ENCODE measurements at places on chromosomes 3 and 15. TPM values are rescaled to one million over a fixed set of nuclear protein-coding genes. Genes with fewer than 3 reads are reported as not detected.

The PLA1A gene
- total RNA-seq = 0.31 TPM

- no peak overlapping the region for H3K4me3 ChIP-seq
- no peaks in the 10 kb centered on the region for H3K36me3 ChIP-seq
- H3K4me1 ChIP-seq = no peaks in the 10 kb centered on the region
- no peaks in the 10 kb centered on the region for H3K27me3 ChIP-seq
These were observed 148.8 kb upstream of the SLC6A11 start for GRCh38 chr3:10667269-10667668.

The SLCO3A1 gene
- 13.4 TPM for total RNA-seq

DNA sequence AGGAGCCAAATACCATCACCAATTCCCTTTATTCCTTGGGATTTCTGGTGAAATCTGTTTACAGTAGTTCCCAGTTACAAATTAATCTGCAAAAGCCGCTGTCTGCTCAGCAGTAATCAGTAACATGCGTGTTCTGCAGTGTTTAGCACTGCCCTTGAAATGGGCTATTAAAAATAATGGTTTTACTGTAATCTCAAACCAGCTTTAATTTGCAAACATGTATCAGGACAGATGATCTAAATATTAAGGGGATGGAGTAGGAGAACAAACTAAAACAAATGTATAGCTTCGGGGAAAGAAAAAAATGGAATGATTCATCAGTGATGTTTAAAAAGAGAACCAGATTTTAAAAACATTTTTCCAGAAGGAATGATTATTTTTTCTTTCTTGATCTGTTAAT, 513.2 kb downstream of the MECOM start:
- H3K36me3 ChIP-seq = no peaks in the 10 kb centered on the region
- H3K27ac ChIP-seq = no peak overlapping the region
- H3K27me3 ChIP-seq = peaks cover 63% of the 10 kb centered on the region
- no peak overlapping the region for H3K4me3 ChIP-seq
- DNase-seq = no peak

DNA sequence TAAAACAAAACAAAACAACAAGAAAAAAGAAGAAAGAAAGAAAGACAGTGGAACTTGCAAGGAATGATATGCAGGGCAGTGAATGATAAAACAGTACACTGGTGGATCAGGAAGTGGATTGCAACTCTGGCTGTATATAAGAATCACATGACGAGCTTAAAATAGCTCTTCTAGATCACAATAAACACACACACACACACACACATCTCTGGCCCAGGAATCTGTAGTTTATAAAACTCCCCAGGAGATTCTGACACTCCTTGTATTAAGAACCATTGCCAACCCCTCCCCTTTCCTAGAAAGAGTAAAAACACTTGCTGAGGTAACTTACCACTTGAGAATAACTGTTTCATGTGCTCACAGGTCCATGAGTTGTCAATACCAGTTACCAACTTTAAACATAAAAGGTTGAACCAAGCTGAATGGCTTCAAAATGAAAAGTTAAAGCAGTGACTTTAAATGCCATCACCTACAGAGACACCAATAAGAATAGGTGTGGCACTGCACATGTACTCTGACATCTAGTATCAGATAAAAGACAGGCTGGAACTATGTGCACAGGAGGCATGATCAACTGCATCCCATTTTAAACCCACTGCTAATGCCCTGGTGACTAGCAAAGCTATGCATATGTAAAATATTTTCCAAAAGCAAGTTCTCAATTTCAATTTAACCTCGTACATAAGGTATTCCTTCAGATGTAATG, 3.9 kb downstream of the CPOX start:
- H3K27ac ChIP-seq = no peak overlapping the region
- DNase-seq = peak; percentile 55
- peaks cover 63% of the 10 kb centered on the region for H3K36me3 ChIP-seq
- no peaks in the 10 kb centered on the region for H3K27me3 ChIP-seq
